ENCODE measurements at places on chromosomes 5 and 9.

GRCh38 chr9:101132801-101133200 is 104.3 kb downstream of the PLPPR1 start:
- no peak for DNase-seq

- DNase-seq = no peak
Measured at GRCh38 chr5:169649486-169649885, 12.4 kb downstream of the DOCK2 start.

- no peak for DNase-seq
Measured at GRCh38 chr5:88480801-88481499, 212.3 kb upstream of the TMEM161B start.

- no peak for DNase-seq
Measured at GRCh38 chr9:120310035-120310434, 269.9 kb downstream of the CDK5RAP2 start.

GRCh38 chr9:114613087-114613486 is 2.0 kb downstream of the TMEM268 start:
- no peak for DNase-seq

DNA sequence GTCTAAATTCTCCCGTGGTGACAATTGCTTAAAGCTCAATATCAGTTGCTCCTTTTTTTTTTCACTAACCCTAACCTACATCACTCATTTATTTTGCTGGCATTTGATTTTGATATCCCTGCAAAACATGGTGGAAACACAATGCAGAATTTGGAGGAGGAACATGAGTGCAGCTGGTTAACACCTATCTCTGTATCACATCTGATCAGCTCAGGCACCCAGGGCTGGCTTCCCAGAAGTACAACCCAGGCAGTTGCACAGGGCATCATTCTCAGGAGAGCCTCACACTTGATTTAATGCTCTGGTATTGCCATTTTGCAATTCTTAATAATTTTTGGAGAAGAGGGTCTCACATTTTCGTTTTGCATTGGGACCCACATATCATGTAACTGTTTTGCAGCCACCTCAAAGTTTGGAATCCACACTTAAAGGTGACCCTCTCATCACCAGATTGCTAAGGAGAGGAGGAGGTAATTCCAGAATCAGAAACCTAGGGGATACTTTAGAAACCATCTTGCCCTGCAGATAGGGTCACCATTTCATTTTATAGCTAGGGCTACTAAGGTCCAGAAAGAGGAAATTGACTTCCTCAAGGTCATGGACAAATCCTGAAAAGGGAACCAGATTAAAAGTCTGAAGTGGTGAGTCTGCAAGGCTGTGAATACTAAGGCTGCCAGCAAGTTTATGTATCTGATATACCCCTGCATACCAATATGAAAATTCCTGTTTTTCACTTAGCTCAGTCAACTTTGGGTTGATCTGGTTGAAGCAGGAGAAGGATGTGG is 19.3 kb upstream of the ADAM19 start:
- no peak for DNase-seq

DNA sequence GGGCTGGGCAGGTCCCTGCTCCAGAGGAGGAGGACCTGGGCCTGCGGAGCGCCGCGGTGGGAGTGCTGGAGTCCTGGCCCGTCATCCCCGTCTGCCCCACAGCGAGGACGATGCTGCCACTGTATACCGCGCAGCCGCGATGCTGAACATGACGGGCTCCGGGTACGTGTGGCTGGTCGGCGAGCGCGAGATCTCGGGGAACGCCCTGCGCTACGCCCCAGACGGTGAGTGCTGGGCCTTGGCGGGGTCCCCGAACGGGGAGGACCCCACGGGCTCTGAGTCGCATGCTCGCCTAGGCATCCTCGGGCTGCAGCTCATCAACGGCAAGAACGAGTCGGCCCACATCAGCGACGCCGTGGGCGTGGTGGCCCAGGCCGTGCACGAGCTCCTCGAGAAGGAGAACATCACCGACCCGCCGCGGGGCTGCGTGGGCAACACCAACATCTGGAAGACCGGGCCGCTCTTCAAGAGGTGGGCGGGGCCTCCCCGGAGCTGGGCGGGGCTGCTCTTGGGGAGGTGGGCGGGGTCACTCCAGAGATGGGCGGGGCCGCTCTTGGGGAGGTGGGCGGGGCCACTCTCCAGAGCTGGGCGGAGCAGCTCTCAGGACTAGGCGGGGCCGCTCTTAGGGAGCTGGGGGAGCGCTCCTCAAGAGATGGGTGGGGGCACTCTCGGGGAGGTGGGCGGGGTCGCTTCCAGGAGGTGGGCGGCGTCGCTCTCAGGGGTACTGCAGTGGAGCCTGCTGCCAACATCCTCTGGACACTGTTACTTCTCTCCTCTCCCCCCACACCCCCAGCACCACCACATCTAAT is 13.1 kb downstream of the LRRC26 start:
- no peak for DNase-seq

- DNase-seq = no peak
Measured at GRCh38 chr9:112038017-112038408, 137.1 kb downstream of the SUSD1 start.

DNA sequence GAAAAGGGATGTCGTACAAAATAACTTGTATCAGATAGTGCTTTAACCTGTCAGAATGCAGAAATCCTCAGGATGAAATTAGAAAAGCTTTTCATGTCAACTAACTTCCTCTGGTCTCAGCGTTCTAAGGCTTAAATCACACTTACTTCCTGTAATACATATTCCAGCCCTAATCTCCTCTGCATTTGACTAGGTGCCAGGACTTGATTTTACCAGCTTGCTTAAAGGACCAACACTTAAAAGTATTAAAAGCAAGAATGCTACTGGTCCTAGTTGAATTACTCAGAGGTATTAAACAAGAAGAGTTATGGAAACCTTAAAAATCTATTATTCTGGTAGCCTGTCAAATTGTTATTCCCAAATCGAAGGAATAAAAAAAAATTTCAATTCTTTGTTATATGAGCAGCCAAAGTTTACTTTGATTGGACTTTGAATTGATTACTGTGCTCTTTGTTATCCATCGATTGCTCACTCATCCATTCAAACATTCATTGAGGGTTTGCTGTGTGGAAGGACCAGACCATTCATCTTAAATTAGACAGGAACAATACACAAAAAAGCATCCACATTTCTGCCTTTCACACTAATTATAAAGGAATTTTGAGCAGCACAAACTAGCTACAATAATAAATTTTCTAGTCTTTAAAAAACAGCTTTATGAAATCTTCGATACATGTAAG is 108.7 kb downstream of the MUSK start:
- DNase-seq = no peak

- no peak for DNase-seq
Measured at GRCh38 chr5:68519143-68519542, 303.6 kb downstream of the PIK3R1 start.

- DNase-seq = no peak
Measured at GRCh38 chr9:89530726-89531125, 32.8 kb upstream of the SEMA4D start.
